ENCODE measurements at places on chromosomes 3 and 15.

GRCh38 chr3:173553635-173554280 is 156.2 kb downstream of the NLGN1 start:
- DNase-seq = no peak

GRCh38 chr15:74829991-74830390 is 3.6 kb downstream of the CPLX3 start:
- DNase-seq = no peak

GRCh38 chr15:44659056-44659455 is 4.4 kb downstream of the SPG11 start:
- no peak for DNase-seq

DNA sequence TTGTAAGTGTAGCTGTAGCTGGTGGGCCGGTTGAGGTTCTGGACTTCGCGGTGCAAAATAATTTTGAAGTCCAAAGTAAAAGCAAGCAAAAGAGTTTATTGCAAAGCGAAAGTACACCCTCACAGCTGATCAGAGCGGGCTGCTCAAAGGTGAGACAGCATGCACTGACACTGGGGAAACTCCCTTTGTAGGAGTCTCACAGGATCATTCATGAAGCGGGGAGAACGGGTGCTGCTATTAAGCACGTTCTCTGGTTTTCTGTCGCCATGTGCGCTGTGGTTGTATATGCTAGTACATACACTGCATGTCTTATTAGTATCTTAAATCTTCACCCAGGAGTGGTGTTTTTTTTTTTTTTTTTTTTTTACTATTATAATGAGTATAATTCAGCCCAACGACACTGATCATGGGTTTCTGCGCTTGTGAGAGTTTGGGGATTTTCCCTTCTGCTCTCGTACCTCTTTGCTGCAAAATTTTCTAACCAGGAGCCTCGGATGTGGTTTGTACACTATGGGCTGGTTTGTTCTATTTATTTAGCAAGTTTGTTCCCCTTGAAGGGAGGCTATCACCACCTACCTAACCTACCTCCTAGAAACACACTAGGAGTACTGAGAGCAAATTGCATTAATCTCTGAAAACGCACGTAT is 1.4 kb upstream of the AP4E1 start:
- peak; percentile 80 for DNase-seq

DNA sequence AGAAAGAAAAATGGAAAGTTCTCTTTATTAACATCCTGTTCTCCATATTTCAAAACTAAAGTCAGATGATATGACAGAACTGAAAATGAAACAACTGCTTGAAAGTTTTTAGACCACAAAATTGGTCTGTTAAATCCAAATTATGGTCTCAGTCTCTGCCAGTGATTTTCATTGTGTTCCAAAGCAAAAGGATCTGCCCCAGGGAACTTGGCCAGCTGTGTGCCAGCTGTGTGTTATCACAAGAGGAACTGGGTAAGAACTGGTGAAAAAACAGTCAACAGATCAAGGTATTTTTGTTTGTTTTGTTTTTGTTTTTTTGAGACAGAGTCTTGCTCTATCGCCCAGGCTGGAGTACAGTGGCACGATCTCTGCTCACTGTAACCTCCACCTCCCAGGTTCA is 323.3 kb downstream of the CTNNB1 start:
- peak; percentile 48 for DNase-seq

DNA sequence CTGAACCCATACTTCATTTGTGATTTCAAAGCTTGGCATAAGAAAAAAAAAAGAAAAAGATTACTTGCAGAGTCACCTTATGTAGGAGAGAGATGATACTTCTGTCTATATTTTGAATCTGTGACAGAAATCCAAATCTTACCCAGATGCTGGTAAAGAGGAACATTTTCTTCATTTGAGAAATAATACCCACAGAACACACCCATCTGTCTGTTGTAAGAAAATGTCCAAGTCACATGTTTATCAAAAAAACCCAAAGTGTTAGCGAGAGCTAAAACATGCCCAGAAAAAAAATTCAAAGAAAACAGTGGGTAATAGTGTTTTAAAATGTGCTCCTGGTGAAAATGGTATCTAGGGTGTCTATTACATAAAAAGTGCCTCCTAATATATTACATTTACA is 18.0 kb upstream of the RAP2B start:
- no peak for DNase-seq

DNA sequence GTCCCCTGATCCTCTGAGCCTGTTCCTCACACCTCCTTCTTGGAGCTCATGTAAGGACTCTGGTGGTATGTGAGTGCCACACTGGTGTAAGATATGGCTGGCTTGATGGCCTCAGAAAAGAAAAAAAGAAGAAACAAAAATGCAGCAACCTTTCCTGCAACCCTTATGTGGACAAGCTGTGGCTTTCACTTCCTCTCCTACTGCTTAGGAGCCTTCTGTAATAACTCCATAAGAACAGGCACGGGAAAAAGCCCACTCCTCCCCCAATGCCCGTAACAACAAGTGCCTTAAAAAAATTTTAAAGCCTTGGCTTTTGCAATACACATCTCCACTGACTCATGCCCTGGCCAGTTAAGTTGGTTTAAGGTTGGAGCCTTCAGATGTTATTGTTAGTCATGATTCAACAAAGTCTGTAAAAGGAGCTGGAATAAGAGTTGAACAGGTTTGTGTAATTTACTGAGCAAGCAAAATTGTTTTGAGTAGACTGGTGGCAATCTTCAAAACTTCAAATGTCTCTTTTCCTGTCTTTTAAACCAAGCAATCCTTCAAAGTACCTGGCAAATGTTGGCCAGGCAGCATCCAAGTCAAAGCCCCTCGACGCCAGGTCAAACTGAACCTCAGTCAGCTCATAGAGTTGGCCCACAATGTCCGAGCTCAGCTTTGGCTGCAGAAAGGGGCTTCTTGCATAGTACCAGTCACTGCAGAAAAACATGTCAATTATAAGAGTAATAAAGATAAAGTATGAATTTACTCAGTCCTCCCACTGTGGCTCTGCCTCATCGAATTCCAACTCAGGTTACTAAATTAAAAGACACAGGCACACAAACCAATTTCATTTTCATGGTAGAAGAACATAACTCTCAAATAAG is 22.9 kb downstream of the FYCO1 start:
- DNase-seq = no peak

DNA sequence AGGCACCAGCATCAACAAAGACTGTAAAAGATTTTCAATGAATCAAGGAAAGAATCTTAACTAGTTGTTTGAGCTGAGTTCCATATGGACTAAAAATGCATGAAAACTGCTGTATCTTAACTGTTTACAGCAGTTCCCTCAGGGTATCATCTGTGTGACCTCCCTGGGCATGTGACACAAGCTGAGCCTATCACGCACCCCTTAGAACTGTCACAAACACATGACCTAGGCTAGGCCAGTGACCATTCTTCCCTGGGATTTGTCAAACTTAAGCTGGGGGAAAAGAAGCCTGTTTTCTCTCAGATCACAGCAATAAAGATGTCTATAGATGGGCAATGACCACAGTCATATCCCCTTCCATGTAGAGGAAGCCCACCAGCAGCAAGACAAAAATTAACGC is 35.7 kb downstream of the IGF2BP2 start:
- DNase-seq = no peak

DNA sequence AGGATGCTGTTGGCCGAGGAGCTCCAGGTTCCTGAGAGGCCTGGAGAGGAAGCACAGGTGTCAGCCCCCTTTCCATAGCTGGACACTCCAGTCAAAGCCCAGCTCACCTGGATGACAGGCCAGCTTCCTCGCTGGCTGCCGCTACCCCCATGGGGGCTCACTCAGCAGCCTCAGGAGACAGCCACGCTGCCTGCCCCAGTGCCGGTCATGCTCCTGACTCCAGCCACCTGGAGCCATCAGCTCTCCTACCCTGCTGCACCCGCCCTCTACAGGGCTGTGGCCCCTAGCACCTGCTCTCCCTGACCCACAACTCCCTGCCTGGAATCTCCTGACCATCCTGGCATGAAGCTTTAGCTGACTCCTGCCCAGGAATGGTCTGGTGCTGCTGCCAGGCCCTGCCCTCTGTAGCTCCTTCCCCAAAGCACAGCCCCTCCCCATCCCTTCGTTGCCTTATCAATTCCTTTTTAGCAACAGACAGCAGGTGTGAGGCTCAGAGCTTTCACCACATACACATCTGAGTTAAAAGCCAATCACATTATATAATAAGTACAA is 94.2 kb downstream of the NUP210 start:
- DNase-seq = no peak

GRCh38 chr3:152345233-152345632 is 76.5 kb downstream of the MBNL1 start:
- no peak for DNase-seq

- DNase-seq = no peak
Observed at GRCh38 chr3:176914764-176915163, 282.5 kb downstream of the TBL1XR1 start.

- DNase-seq = no peak
Observed at GRCh38 chr3:100825574-100825973, 116.3 kb downstream of the TFG start.

- no peak for DNase-seq
Observed at GRCh38 chr15:81888748-81889484, 156.9 kb downstream of the MEX3B start.

- no peak for DNase-seq
Observed at GRCh38 chr15:44711743-44712345, 527 bp downstream of the B2M start.

- no peak for DNase-seq
Observed at GRCh38 chr3:135528413-135529015, 437.0 kb upstream of the PPP2R3A start.

GRCh38 chr3:109275702-109276293 is 40.5 kb downstream of the DPPA2 start:
- DNase-seq = no peak

- no peak for DNase-seq
Observed at GRCh38 chr3:171187706-171188290, 161.3 kb upstream of the SLC2A2 start.

DNA sequence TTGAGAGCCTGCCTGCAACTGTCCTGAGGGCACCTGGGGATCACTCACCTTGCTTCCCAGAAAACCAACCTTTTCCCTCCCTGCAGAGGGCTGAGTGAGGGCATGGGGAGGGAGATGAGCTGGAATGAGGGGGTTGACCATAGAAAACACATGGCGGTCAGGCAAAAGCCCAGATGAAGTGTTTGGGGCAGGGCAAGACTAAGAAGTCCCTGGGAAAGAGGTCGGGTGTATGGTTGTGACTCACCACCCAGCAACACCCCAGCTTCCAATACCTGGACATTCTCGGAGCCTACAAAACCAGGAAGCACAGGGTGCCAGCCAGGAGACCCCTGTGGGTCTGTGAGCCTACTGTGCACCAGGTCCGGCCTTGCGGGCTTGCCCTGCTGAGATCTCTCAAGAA is 95.3 kb upstream of the ATP2B2 start:
- DNase-seq = no peak

DNA sequence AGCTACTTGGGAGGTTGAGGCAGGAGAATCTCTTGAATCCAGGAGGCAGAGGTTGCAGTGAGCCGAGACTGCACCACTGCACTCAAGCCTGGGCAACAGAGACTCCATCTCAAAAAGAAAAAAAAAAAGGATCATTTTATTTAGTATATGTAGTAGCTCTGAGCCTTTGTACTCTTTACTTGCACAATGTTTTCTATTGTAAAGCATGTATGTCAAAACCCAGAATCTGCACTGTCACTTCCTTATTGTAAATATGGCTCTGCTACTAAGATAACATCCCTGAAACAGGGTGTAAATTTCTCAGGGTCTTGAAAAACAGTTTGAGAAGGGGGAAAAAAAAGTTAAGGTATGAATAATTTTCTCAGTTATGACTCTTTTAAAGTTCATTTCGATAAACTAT is 35.1 kb downstream of the SLMAP start:
- DNase-seq = no peak

GRCh38 chr3:112003321-112004080 is 4.8 kb downstream of the TAGLN3 start:
- DNase-seq = no peak

- DNase-seq = no peak
Observed at GRCh38 chr3:198079771-198080520, 119.9 kb downstream of the LMLN start.

- DNase-seq = no peak
Observed at GRCh38 chr3:47579875-47580274, 1.2 kb upstream of the CSPG5 start.

DNA sequence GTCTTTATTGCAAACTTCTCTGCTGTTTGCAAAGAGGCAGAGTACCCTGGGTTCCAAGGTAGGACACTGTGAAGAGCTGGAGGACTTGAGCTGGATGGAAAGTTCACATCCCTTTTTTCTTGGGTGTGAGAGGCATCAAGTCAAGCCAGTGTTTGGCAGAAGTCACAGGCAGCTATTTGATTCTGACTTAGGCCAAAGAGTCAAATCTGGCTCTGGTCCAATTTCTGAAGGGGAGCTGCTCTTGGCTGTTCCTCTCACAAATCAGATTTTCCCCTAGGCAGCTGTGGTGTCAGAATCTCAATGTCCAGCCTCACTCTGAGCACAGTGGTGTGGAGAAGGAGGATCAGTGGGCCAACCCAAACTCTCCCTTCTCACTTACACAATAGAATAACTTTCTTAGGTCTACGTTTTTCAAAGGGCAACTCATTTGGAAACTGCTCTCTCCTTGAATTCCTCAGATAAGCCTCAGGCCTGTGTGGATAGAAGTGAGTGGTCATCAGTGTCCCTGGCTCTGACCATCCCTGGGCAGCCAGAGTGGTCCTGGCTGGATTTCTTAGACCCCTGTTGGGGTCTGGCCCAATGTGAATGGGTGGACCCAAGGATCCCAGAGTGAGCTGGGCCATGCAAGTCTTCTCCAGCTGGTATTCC is 18.2 kb upstream of the AMOTL2 start:
- no peak for DNase-seq

DNA sequence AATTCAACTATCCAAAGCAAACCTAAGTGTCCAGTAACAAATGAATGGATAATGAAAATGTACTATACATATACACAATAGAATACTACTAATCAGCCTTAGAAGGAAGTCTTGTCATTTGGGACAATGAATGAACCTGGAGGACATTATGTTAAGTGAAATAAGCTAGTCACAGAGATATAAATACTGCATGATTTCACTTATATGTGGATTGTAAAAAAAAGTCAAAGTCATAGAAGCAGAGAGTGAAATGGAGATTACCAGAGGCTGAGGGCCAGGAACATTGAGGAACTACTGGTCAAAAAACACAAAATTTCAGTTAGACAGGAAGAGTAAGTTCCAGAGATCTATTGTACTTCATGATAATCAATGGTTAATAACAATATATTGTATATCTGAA is 33.6 kb downstream of the MYO5A start:
- no peak for DNase-seq

DNA sequence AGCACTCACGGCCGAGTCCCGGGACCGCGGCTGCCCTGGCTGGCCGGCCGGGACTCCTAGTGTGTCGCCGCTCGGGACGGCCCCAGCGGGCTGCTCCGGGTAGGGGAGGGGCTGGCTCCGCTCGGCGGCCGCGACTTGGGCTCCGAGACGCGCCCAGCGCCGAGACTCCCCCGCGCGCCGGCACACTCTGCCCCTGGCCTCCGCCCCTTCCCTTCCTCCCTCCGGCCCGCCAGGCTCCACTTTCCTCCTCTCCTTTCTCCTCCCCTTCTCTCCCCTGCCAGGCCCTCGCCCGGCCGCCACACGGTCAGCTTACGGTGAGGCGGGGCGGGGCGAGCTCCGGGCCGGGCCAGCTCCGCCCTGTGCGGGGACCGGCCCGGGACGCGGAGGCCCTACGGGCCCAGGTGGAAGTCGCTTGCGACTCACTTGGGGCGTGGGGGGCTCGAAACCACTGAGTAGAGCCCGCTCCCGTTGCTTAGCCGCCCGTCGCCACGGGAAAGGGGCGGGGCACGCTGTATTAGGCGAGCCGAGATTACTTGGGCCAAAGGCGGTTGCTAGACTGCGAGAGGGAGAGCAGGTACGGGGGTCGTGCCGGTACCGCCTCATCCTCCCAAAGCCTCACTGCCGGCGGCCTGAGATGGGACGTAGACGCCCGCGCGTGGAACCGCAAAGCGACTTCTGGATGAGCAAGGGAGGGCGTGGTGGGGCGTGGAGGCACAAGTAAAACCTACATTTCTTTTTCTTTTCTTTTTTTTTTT is at the start of gene ITGB5:
Gene ITGB5 (minus strand): TSS at position 189 of the 755 bp plus-strand sequence. CDS start 365 bp downstream, outside the sequence.
- peak; percentile 42 for DNase-seq
